Activated T-cell treated with anti-CD3 and anti-CD28 coated beads for 24 hours (primary cell): ENCODE measurements at places on chromosomes 3 and 15.

GRCh38 chr3:31534065-31534425 lies 1.3 kb downstream of the STT3B start:
- DNase-seq, result no peak

- no peak for DNase-seq
Measured at GRCh38 chr3:29949940-29950616, 656.3 kb upstream of the TGFBR2 start.

DNA sequence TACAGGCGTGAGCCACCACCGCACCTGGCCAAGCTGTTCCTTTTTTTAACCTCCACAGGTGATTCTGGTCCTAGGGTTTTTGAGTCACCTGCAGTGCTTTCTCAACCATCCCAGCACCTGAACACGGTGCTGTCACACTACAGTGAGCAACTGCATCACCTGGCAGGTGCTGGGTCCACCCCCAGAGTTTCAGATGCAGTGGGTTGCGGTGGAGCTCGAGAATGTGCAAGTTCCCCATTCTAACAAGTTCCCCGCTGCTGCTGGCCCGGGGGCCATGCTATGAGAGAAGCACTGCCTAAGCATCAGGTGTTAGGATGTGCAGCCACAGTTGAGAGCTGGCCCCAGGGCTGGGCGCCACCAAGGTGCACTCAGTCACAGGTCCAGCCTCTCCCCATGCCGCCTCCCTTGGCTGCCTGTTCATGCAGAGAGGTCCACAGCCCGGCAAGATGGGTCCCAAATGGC lies 18.0 kb downstream of the ISG20 start:
- DNase-seq, result no peak

- DNase-seq, result no peak
Measured at GRCh38 chr15:95350908-95351307, 979.6 kb upstream of the NR2F2 start.

GRCh38 chr3:184471439-184471838 lies 90.1 kb upstream of the EPHB3 start:
- no peak for DNase-seq

DNA sequence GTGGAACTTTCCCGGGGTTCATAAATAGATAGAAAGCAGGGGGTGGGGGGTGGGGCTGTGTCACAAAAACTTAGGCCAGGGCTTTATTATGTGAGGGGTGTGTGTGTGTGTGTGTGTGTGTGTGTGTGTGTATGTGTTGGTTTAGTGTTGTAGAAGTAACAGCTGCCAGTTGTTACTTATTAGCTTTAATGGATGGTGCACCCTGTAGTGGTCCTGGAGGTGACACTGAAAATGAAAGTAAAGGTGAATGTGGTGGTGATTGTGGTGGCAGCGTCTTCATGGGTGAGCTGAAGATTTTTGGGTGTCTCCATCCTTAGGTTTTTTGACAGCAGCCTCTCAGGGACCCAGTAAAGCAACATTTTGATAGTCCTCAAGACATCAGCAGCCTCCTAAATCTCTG lies 449.9 kb downstream of the PDCD6IP start:
- DNase-seq, result no peak

GRCh38 chr3:54421943-54422342 lies 299.6 kb downstream of the CACNA2D3 start:
- no peak for DNase-seq

GRCh38 chr3:103371411-103371810 lies 936.6 kb downstream of the ZPLD1 start:
- no peak for DNase-seq

- no peak for DNase-seq
Measured at GRCh38 chr3:135736740-135737139, 228.8 kb upstream of the PPP2R3A start.

DNA sequence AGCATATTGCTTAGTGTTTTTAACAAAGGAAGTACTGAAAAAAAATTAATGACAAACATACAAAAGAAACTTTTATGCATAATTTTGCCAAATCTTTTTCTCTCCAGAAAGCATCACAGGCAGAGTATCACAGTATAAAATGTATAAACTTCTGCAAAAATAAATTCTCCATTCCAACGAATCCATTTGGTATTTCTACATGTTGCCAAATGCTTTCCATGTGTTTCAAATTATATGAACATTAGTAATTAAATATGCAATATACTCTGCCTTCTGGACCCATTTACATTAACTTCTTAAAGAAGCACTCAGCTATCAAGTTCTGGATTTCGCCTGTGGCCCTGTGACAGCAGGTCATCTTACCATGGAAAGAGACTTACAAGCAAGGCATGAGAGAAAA lies 189.1 kb upstream of the ALCAM start:
- no peak for DNase-seq

DNA sequence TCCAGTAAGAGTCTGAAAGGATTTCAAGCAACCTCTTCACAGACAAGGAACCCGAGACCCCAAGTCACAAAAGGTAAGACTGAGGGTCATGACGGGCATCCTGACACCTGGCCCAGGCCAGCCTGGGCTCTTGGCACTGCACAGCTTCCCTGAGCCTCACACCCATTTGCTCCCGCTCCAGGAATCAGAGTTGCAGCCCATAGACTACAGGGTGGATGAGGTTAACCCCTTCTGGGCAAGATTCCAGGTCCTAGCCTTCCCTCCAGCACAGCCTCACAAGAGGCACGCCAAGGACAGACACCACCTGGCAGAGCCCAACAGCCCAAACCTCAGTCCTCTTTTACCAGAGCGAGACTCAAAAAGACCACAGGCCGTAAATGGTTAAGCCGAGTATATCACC lies 36.2 kb downstream of the RBPMS2 start:
- no peak for DNase-seq

GRCh38 chr3:111610189-111610588 lies 15.0 kb upstream of the ZBED2 start:
- DNase-seq, result peak; percentile 44

- DNase-seq, result no peak
Measured at GRCh38 chr3:89699229-89699628, 591.8 kb downstream of the EPHA3 start.

- DNase-seq, result no peak
Measured at GRCh38 chr3:23824699-23825444, 19.1 kb downstream of the UBE2E1 start.

- no peak for DNase-seq
Measured at GRCh38 chr3:137866933-137867332, 102.8 kb downstream of the SOX14 start.

DNA sequence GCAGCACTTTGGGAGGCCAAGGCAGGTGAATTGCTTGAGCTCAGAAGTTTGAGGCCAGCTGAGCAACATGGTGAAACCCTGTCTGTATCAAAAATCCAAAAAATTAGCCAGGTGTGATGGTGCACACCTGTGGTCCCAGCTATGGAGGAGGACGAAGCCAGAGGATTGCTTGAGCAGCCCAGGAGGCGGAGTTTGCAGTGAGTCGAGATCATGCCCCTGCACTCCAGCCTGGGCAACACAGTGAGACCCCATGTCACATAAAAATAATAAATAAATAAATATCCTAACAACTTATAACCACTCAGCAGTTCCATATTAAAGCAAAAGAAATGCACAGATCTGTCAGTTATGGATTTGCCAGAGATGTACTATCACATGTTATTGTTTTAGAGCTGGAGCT lies 62.6 kb downstream of the LMLN start:
- DNase-seq, result no peak

DNA sequence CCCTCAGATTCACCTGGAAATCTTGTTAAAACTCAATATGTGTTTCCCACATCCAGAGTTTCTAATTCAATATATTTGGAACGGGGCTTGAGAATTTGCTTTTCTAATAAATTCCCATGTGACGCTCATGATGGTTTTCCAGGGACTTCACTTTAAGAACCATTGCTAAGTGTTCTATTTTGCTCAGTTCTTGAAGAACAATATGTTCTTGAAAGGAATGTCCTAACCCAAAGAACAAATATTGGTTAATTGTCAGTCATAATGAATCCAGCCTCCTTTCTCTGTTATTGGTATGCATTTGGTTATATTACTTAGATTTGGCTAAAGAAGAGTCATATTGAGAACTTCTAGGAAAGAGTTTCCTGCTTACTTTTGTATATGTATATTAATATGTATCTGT lies 4.4 kb upstream of the PLSCR2 start:
- no peak for DNase-seq

GRCh38 chr15:26773917-26774316 lies 1.1 kb upstream of the GABRB3 start:
- no peak for DNase-seq

DNA sequence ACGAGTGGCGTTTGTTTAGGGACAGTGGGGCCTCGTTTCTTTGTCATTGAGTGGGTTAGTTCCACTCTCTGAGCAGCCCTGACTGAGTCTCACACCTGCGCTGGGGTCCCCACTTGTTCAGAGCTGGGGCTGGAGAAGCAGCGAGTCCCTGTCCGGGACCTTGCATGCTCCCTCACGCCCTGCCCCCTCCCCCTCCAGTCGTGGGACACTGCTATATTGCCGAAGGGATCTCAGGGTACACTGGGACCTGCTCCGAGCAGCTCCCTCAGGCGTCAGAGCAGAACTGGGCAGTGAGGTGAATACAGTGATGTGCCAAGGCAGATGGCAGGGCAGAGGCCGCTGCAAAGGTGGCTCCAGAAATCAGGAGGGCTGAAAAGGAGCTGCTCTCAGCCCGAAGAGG lies 59.9 kb upstream of the KLF13 start:
- DNase-seq, result no peak

DNA sequence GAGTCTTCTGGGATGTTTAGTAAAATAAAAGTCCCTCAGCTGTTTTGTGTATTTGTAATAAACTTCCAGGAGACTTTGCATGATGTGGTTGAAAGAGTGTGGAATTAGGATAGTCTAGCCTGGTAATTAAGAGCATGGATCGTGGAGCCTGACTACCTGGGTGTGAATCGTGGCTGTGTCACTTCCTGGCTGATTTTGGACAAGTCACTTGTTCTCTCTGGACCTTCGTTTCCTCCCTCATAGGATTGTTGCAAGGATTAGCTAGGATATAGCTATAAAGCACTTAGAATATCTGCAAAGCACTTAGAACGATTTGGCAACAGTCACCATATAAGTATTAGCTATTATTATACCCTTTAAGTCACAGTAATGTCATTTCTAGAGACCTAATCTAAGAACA lies 40.2 kb downstream of the SLMAP start:
- no peak for DNase-seq

- DNase-seq, result no peak
Measured at GRCh38 chr3:194087995-194088855, 47.7 kb upstream of the HES1 start.

DNA sequence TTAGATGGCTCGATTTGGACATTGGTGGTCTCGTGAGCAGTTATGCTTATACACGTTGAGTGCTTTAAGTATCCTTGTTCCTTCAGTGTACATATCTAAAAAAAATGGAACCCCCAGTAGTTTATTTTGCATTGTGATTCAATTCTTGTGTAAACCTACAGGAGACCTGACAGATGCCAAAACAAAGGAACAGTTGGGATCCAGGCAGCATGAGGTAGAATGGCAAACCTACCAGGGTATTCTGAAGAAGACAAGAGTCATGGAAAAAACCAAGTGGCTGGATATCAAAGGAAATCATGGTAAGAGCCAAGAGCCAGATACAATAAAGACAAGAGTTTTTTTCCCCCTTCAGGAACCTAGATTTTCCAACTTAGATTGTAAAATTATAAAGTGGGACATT lies 2.0 kb downstream of the TMEM62 start:
- DNase-seq, result no peak

GRCh38 chr15:83207009-83207659 lies 489 bp downstream of the HDGFL3 start:
- DNase-seq, result no peak

DNA sequence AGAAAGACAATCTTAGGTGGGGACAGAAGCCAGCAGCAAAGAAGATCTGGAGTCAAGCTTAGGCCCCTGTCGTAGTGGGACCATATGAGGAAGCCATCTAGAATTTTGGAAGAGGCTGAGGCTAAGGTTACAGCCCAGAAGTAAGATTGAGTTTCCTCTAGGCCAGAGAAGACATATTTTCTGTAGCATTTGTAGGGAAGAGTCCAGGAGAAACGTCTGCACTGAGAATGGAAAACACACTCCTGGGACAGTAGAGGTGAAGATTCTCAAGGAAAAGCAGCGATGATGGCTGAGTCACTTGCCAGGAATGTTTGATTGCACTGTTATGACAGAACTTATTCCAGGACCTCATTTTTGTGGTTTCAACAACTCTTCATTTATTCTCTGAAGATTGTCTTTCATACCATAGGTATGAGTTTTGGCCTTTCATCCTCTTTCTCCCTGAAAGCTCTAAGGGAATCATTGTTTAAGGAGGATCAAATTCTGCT lies 107.2 kb downstream of the GTPBP8 start:
- no peak for DNase-seq

GRCh38 chr3:180911876-180912303 lies 580 bp upstream of the FXR1 start:
- no peak for DNase-seq

DNA sequence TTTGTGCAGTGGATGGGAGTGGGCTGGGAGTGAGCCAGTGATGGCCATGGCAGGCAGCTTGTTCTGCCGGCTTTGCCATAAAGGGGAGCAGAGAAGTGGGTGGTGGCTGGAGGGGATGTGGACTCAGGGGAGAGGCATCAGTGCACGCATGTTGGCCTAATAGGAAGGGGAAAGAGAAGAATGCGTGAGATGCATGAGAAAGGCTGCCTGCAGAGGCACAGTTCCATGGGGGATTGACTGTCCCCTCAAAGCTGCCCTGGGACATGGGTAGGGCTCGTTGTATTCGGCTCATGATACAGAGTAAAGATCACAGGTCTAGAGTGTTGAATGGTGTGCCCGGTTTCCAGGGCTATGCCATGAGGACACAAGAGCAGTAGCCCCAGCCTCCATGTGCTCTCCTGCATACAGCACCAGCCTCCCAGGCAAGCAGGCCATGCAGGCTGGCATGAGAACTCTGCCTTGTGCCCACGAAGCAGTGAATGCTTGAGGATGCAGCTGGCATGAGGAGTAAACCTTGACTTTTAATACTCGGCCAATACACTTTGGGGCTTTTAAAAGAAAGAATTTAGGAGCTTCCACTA lies 68.0 kb upstream of the SNRPA1 start:
- no peak for DNase-seq

- DNase-seq, result no peak
Measured at GRCh38 chr15:95541301-95541700, 789.2 kb upstream of the NR2F2 start.

- DNase-seq, result no peak
Measured at GRCh38 chr3:4580346-4581123, 87.4 kb downstream of the ITPR1 start.

GRCh38 chr15:97248376-97248775 lies 712.1 kb upstream of the ARRDC4 start:
- no peak for DNase-seq
